Stimulated activated CD4-positive, alpha-beta T cell treated with anti-CD3 and anti-CD28 coated beads, Interleukin-2, amount 100 ng/mL, for 24 hours (primary cell): ENCODE measurements at places on chromosomes 3 and 15.
A peak's percentile ranks its signal among the peaks of the same experiment; 100 is the strongest.

DNA sequence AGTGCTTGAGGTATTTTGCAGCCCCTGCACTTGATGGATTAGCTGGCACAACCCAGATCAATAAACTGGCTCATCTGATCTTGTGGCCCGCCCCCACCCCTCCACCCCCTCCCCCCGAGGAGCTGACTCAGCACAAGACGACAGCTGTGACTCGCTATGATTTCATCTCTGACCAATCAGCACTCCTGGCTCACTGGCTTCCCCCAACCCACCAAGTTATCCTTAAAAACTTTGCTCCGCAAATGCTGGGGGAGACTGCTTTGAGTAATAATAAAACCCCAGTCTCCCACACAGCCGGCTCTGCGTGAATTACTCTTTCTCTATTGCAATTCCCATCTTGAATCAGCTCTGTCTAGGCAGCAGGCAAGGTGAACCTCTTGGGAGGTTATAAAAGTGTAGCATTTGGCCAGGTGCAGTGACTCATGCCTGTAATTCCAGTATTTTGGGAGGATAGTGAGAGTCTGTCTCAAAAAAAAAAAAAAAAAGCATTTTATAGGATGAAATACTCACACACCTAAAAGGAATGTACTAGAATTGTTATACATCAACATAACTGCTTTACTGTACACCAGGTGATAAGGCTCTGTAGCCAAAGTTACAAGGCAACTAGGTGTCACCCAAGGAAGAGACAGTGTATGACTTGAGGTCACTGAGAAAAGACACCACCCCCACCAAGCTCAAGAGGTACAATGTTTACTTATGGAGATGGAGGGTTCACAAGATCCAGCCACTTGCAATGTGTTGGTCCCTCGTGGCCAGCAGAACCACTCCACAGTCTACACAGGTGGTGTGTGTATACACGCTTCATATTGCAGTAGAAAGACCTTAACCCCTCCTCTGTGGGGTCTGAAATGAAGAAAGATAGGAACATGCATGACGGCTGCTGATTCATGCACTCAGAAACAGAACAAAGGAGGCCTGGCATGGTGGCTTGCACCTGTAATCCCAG, 8.6 kb downstream of the ZNF445 start:
- DNase-seq, result peak; percentile 45

GRCh38 chr3:15345608-15346137, 13.3 kb upstream of the SH3BP5 start:
- no peak for DNase-seq

GRCh38 chr15:45230245-45230965, 21.6 kb upstream of the SLC28A2 start:
- DNase-seq, result no peak

DNA sequence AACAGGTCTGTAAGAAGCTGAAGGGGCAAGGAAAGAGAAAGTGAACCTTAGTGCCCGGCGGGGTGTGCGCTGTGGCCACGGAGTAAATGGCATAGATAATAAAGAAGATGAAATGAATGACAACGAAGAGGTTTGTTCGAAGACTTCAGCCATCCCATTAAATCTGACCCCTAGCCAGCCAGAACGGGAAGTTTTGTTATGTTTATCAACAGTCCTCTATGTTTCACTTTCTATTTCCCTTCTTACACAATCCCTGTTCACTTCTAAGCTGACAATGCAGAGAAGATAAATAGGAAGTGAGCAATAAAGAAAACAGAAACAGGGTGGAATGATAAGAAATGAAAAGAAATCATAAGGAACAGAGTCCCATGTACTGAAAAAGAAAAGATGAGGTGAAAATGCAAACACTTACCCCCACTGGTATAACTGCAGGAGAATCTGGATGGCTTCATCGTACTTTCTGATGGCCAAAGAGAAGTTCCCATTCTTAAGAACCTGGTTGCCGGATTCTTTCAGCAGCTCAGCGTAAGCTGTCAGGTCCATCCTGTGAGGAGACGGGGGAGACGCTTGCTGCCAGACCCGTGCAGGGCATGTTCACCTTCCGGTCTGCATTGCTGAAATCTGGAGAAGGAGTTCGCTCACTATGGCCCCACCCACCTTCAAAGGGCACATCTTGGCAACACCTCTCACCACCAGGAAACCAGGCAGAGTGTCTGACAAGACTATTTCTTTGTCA, 36.8 kb downstream of the TRANK1 start:
- peak; percentile 55 for DNase-seq

DNA sequence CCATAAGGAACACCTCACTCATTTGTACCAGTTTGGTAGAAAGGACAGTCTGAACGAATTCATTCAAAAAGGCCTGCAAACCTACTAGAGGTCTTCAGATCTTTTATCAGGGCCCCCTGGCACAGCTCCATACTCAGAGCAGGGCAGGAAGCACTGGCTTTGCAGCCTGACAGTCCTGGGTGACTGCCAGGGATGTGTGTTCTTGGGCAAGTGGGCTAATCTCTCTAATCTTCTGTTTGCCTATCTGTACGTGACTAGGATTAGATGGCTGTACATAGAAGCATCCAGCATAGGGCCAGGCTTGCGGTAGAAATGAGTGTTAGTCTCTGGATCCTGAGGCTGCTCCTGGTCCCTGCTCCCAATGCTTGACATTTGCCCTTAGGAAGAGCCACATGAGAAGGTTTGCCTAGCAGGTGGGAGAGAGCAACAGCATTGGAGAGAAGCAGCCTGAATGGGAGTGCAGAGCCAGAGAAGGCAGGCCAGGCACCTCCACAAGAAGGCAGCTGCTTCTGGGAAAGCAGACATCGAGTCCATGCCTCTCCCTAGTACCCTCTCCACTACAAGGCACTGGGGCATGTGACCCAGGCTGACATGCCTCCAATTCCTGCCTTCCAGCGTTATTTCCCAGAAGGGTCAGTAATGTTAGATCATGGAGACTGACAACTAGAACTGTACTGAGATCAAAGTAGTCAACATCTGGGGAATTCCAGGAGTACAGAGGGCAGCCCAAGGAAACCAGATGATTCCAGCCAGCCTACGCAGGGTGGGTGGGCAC, 1.0 kb upstream of the CXCR6 start:
- no peak for DNase-seq

GRCh38 chr15:44010089-44010488, 183.3 kb downstream of the WDR76 start:
- DNase-seq, result no peak

DNA sequence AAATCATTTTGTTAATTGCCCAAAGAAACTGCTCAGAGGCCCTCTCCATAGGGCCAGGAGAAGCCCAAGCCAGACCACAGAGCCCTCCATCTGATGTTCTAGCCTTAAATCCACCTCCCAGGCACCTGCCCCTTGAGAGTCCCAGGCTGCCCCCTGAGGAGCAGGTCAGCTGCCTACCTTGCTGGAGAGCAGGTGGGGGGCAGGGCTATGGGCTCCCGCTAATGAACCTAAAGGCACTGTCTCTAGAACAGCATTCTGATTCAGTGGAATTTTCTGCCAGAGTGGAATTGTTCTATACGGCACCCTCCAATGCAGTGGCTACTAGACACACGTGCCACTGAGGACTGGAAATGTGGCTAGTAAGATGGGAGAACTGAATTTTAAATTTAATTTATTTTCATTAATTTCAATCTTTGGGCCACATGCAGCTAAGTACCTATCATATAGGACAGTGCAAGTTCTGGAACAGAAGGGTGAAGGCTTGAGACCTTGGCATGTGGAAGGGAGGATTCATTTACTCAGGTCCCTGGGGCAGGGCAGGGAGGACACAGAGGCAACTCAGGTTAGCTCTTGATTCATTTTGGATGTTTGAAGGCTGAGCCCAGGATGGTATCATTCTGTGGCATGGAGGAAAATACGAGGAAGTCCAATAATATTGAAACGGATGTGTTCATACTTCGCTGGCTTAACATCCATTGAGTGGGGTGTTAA, 11.4 kb downstream of the AMOTL2 start:
- DNase-seq, result no peak

GRCh38 chr15:28191832-28192231, 92.7 kb upstream of the OCA2 start:
- no peak for DNase-seq

DNA sequence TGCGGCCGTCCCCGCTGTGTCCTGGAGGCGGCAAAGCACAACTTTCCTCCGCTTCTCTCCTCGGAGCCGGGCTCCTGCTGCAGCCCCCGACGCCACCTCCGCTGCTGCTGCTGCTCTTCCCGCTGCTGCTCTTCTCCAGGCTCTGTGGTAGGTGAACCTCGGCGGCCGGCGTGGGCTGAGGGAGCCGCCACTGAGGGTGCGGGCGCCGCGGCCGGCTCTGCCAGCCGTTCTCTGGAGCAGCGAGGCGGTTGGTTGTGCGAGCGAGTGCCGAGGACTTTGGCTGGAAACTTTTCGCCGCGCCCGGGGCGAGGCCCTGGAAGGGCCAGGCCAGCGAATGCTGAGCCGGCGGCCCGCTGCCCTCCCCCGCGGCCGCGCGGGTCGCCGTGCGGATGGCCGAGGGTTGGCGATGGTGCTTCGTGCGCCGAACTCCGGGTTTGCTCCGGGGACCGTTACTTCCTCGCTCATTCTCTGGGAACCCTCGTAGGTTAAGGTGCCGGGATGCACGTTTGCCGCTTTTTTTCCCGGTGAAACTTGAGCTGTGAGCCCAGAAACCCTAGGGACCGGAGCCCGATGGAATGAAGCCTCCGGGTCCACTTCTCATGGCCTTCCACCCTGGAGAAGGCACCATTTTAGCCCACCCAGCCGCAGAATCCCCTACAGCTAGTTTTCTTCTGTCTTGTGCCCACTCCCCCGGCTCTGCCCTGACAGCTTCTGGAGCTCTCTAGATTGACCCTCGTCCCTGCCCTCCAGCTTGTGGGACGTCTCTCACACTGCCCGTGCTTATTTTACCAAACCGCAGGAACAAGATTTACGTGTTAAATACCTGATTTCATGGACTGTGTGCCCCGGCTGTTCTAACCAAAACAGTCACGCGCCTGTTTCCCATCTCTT, 660 bp downstream of the NECTIN3 start:
- DNase-seq, result peak; percentile 40

DNA sequence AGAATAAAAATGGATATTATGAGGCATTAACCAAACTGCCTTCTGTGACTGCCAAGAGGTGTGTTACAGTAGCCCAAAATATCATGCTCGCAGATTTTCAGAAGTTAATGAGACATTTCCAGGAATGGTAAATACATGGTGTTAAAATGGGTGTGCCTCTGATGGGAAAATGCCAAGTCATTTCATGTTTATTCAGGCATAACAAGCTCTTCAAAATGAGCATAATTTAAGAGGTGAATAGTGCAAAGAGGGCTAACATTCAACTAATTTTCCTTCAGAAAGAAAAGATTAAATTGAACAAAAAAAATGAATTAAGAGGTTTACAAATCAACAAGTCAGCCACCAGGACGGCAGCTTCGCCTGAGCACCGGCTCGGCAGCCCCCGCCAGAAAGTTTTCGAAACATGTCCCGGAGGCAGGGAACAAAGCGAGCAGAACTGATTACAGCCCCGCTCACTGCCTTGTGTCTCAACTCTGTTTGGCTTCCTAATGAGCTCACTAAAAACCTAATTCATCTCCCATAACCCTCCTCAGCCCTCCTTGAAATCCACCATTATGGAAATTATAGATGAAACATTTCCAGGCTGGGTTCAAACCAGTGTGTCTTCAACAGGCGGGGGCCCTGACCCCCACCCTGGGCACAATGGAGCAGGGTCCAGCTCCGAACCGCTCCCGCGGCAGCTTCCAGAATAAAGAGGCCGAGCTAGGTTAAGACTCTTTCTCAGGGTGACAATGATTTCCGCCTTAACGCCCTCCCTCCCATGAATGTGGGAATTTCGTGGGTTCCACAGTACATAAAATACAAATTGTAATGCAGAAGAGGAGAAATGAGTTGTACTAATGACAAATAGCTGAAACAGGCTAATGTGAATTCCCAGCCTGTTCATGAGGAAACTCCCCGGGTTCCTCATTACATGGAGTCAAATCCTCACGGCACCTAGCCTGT, 43.9 kb downstream of the MEIS2 start:
- no peak for DNase-seq

DNA sequence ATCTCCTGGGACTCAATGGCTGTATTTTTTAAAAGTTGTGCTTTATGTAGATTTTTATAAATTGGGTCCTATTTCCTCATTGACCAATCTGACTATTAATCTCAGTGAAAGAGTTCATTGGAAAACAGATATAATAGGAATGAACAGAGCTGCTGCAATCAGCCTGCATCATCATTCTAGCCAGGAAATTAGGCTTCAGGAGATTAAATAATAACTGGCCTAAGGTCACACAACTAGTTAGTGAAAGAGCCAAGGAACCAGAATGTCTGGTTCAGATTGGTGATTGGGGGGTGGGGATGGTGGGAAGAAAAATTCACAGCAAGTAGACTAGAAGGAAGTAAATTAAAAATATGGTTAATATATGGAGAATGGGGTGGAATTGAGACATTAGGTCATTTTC, 180.9 kb upstream of the ROPN1 start:
- DNase-seq, result no peak

DNA sequence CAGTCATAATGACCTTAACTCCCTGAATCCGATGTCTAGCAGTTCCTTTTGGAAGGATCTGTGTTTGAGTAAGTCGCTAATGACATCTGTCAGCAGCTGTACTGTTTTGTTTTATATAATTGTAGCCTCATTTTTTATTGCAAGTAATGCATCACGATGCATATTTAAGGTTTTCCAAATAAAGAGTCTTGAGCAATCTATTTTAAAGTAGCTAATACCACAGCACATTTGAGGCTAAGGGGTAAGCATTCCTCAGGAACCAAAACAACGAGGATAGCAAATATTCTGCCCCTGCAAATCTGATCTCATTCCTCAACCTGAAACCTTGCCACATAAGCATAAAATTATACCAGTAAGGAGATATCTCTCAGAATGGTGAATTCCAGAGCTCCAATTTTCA, 98.7 kb downstream of the TBC1D5 start:
- DNase-seq, result no peak

DNA sequence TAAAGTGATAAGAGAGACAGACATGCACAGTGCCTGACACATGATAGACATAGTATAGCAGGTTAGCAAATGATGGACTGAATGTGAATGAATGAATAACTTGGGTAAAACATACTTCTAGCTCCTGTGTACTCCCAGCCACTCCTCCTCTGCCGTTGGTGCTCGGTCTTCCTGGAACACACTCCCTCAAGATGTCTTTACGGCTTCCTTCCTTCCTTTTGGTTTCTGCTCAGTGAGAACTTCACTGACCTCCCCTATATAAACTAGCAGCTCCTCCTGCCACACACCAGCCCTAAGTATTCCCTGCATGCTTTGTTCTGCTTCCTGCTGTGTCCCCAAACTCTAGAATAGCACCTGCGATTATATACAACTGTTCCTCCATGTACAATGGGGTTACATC, 50.2 kb downstream of the RAD54L2 start:
- no peak for DNase-seq

- DNase-seq, result no peak
Observed at GRCh38 chr15:101490922-101491733, 1.6 kb upstream of the PCSK6 start.

GRCh38 chr15:43194795-43195194, 9.6 kb downstream of the CCNDBP1 start:
- no peak for DNase-seq

- DNase-seq, result no peak
Observed at GRCh38 chr3:17771177-17772017, 29.0 kb upstream of the TBC1D5 start.

- DNase-seq, result no peak
Observed at GRCh38 chr3:131591394-131592014, 88.7 kb upstream of the MRPL3 start.

GRCh38 chr15:101316529-101316928, 21.5 kb upstream of the SNRPA1 start:
- no peak for DNase-seq

- no peak for DNase-seq
Observed at GRCh38 chr3:197420115-197420514, 121.7 kb upstream of the DLG1 start.

- no peak for DNase-seq
Observed at GRCh38 chr3:16181361-16181760, 6.9 kb downstream of the GALNT15 start.

GRCh38 chr3:66572090-66572675, 71.4 kb upstream of the LRIG1 start:
- DNase-seq, result no peak
